ENCODE measurements at places on chromosomes 12 and 14. TPM values are rescaled to one million over a fixed set of nuclear protein-coding genes. Genes with fewer than 3 reads are reported as not detected.

Gene TRPV4
- total RNA-seq, result 2.9 TPM

Gene STAC3
- 3.4 TPM for total RNA-seq

Gene PPP4R4
- 8.1 TPM for total RNA-seq

Gene PIWIL1
- total RNA-seq, result not detected

Gene PTGER2
- total RNA-seq, result 0.92 TPM

Gene PRR13
- total RNA-seq, result 150 TPM

Gene LGR5
- 0.55 TPM for total RNA-seq

Gene IL23A
- 2.9 TPM for total RNA-seq

Gene PMCH
- total RNA-seq, result not detected

Gene KLC1
- total RNA-seq, result 147 TPM

Gene PPM1H
- 37.1 TPM for total RNA-seq

Gene BCL2L14
- 0.87 TPM for total RNA-seq

Gene PRICKLE1
- total RNA-seq, result 11.7 TPM

Gene GPR162
- total RNA-seq, result 8.2 TPM

Gene LMNTD1
- not detected for total RNA-seq

Gene NTS
- 22.1 TPM for total RNA-seq

Gene YLPM1
- total RNA-seq, result 65.6 TPM

Gene SLC25A21
- total RNA-seq, result 6.0 TPM

Gene BATF
- not detected for total RNA-seq

Gene HNRNPA1
- 2,737 TPM for total RNA-seq

Gene ANP32D
- not detected for total RNA-seq

Gene GMFB
- 56.4 TPM for total RNA-seq

Gene EML5
- 1.2 TPM for total RNA-seq

Gene BEST3
- total RNA-seq, result not detected

Gene PMEL
- total RNA-seq, result 72.2 TPM

Gene SIX6
- total RNA-seq, result 0.07 TPM

Gene GALNT9
- 0.90 TPM for total RNA-seq

Gene DTD2
- total RNA-seq, result 17.9 TPM

Gene M6PR
- 112 TPM for total RNA-seq

Gene LYZ
- total RNA-seq, result 1.1 TPM

Gene ISCU
- total RNA-seq, result 85.9 TPM

Gene LRTM2
- total RNA-seq, result 0.66 TPM

Gene LHX5
- total RNA-seq, result 1.5 TPM

Gene DIO2
- 0.04 TPM for total RNA-seq

Gene SMAGP
- 11.7 TPM for total RNA-seq

Gene CACNA1C
- 1.7 TPM for total RNA-seq

Gene GLT1D1
- total RNA-seq, result 1.5 TPM

Gene FOXG1
- total RNA-seq, result 0.09 TPM

Gene KRT74
- total RNA-seq, result not detected

Gene TAS2R10
- not detected for total RNA-seq

Gene RNASE3
- total RNA-seq, result not detected

Gene ADGRD1
- total RNA-seq, result 0.80 TPM

Gene TMX1
- 42.6 TPM for total RNA-seq

Gene FAM90A1
- 0.39 TPM for total RNA-seq

Gene ANKS1B
- total RNA-seq, result 5.8 TPM
